ENCODE measurements at places on chromosomes 6 and 20. TPM values are rescaled to one million over a fixed set of nuclear protein-coding genes. Genes with fewer than 3 reads are reported as not detected.
A peak's percentile ranks its signal among the peaks of the same experiment; 100 is the strongest.

GRCh38 chr20:32600681-32601237, 15.6 kb upstream of the NOL4L start:
- DNase-seq = no peak

DNA sequence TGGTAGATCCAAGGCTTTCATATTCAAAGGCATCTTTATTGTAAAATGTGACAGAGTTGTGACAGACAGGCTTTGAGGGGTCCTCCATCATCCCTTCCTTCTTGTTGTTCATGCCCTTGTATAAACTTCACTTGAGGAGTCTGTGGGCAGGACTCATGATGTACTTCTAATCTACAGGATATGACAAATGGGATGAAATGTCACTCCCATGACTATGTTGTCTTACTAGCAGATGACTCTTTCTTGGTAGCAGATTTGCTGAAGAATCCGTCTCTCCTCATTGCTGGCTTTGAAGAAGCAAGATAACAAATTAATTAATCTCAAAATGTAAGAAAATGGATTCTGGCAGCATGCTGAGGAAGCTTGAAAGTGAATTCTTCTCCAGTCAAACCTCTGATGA, 566.1 kb downstream of the TFAP2B start:
- DNase-seq = no peak

DNA sequence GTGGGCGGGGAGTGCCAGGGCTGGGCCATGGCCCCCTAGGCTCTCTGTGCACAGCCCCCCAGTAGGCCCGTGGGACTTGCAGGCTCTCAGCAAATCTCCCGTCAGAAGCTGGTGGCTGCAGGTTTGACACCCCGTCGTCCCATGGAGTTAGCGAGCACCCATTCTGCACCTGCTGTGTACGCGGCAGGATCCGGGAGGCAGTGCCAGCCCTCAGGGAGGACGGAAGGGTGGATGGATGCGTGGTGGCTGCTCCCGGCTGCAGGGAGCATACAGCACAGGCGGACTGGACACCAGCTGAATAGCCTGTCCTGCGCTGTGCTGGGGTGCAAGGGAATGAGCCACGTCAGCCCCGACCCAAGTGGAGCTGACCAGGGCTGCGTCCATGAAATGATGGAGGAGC, 32.4 kb upstream of the CHRNA4 start:
- DNase-seq = no peak

- DNase-seq = no peak
Measured at GRCh38 chr20:43993560-43993959, 78.9 kb downstream of the TOX2 start.

DNA sequence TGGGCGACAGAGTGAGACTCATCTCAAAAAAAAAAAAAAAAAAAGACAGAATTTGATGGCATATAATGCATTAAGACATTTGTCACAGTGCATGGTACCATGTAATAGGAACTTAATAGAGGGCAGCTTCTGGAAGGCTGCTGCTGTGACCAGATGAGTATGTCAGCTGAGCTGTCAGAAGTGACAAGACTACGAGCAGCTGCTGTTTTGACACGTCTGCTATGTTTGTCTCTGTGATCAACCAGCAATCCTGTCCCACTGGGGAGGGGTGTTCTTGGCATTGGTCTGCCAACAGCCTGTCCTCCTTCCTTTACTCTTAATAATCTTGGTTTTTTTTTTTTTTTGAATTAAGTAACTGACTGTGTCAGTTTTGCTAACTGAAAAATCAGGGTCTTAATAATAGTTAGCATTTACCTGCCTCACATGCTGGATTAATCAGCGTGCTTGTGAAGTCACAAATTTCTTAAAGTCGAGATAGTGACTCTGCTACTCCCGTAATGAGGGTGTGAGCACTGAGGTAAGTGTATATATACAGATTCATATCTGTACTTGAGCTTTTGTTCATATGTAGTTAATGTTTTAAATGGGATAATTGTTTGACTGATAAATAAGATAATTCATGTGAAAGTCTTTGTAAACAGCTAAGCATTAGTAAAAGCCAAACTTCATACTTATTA, 152.4 kb downstream of the BMP2 start:
- DNase-seq = no peak

KIFC1 gene
- total RNA-seq = 12.4 TPM

DNA sequence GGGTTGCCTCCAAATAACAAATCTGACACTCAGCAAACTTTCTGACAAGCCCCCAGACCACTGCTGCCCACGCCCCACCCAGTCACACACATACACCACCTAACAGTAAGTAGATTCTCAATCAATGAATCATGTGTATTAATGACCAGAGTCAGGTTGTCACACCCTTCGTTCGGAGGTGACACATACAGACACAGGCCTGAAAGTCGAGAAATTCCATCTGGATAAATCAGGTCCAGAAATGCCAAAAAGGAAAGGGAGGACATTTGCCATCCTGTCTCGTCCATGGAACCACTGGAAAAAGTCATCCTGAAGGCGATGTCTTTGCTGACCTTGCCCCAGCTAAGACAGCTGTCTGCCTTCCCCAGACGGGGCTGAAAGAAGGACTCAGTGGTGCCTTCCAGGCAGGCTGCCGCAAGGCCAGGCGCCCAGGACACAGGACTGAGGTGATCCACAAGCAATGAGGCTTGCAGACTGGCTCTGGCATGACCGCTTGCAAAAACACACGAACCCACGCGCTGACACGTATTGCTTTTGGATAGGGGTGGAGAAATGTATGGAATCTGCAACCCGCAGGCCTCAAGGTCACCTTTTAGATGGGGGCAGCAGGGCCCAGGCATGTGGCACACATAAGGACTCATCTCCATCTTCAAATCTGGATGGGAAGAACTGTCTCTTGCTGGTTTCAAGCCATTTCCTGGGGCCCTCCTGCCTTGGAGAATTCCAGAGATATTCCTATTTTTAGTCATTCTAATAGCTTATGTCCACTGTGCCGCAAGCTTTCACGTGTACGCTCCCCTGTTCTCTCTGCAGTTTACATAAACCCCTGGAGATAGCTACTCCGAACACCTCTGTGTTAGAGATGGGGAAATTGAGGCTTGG, 9.0 kb downstream of the NFATC2 start:
- peak; percentile 44 for DNase-seq

DNA sequence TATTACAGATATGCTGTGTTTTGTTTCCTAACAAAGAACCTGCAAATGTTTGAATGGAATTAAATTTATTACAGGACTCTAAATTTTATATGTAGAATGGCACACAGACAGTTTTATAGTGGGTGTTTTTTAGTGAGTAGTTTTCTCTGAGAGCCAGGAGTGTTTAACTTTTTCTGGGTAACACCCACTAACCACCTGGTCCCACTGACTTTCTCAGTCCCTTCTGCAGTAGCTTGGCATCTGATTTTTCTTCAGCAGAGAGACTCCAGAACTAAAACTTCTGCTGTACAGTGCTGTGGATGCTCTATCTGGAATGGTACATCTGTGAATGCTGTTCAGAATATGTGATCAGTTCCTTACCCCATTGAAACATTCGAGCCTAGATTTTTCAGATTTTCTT, 6.3 kb downstream of the YWHAB start:
- no peak for DNase-seq

TOMM6 gene
- 76.0 TPM for total RNA-seq

DNA sequence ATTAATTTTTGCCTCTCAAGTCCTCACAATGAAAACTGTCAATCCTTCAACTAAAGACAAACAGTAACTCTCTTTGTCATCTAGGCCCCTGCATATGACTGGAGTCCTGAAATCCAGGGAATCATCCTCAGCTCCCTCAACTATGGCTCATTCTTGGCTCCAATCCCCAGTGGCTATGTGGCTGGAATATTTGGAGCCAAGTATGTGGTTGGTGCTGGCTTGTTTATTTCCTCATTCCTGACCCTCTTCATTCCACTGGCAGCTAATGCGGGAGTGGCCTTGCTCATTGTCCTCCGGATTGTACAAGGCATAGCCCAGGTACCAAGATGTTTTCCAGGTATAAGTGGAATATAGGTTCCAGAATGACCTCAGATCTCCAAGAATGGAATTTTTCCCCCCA, 15.4 kb downstream of the SLC17A4 start:
- no peak for DNase-seq

DNA sequence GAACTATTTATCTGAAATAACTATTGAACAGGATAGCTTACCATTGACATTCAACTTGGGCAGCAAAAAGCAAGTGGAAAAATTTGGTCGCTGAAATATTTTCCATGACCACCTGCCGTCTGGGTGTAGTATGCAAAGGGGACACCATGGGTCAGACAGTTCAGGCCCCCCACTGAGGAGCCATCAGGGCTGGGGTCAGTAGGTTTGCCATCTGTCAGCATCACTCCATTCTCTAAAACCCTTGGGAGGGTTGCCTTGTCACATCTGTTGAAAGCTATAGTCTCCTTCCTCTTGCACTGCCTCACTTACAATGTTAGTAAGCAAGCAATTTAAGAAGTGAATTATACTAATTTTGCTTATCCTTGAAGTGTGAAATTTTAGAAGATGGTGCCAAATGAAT, 44.9 kb downstream of the NRN1 start:
- no peak for DNase-seq

DNA sequence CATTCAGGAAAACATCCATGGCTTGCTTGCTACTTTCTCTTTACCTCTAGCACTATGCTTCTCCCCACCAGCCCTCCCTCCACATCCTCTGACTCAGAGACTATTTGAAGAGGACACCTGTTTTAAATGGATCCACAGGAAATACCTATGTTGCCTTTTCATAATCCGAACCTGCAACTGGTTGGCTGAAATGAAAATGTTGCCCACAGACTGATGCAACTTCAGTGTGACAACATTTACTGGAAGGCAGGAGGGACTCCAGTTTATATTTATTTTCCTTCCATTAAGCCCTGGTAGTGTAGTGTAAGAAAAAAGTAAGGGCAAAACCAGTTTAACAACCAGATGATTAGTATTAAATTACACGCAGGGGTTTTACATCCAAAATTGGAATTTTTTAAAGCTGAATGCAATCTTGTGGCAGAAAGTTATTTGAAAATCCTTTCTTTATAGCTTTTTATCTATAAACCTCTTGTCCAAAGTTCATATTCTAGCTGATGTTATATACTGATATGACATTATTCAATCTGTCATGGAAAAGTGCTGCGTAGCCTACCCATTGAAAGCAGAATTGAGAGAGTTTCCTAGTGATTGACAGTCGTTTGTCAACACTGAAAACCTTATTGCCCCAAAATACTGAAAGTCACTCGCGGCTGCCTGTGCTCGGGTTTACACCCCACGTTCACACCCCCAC, 881 bp upstream of the AIG1 start:
- peak; percentile 78 for DNase-seq

- DNase-seq = no peak
Measured at GRCh38 chr6:168493976-168494375, 53.0 kb downstream of the SMOC2 start.

WFDC10B gene
- total RNA-seq = not detected

Measured in dermis blood vessel endothelial cell (primary cell).